Activated CD8-positive, alpha-beta T cell treated with anti-CD3 and anti-CD28 coated beads, Interleukin-2, amount 10 ng/mL, durations not matched to agents 7 days and 5 days (primary cell): ENCODE measurements at places on chromosomes 12 and 14. TPM values are rescaled to one million over a fixed set of nuclear protein-coding genes. Genes with fewer than 3 reads are reported as not detected.

The PLEKHD1 gene
- total RNA-seq, result 0.13 TPM

The LTB4R2 gene
- 17.8 TPM for total RNA-seq

The SLC39A5 gene
- total RNA-seq, result not detected

The DRAM1 gene
- 2.6 TPM for total RNA-seq

The CCDC177 gene
- total RNA-seq, result not detected

The HPD gene
- total RNA-seq, result not detected

The LRRC10 gene
- total RNA-seq, result not detected

The BDKRB2 gene
- not detected for total RNA-seq

The KCNK13 gene
- 0.13 TPM for total RNA-seq

The LALBA gene
- total RNA-seq, result not detected

The BEST3 gene
- total RNA-seq, result not detected

The NOP9 gene
- 35.2 TPM for total RNA-seq

The FAIM2 gene
- 0.23 TPM for total RNA-seq

The RNASE13 gene
- not detected for total RNA-seq

The PZP gene
- not detected for total RNA-seq

The TEP1 gene
- 48.7 TPM for total RNA-seq

The HSPB8 gene
- not detected for total RNA-seq

The HHIPL1 gene
- not detected for total RNA-seq

The CELA1 gene
- not detected for total RNA-seq

The MAP1LC3B2 gene
- 1.7 TPM for total RNA-seq

The DERA gene
- 23.1 TPM for total RNA-seq

The FBXO21 gene
- total RNA-seq, result 29.6 TPM

The COX8C gene
- total RNA-seq, result not detected

The SIX6 gene
- not detected for total RNA-seq

The LRP1-AS gene
- not detected for total RNA-seq

The FGF6 gene
- total RNA-seq, result not detected

The MFAP5 gene
- not detected for total RNA-seq

The TAPBPL gene
- 31.2 TPM for total RNA-seq

The REP15 gene
- total RNA-seq, result not detected

The CD163L1 gene
- total RNA-seq, result not detected

The CLEC4A gene
- 0.34 TPM for total RNA-seq

The NEUROD4 gene
- not detected for total RNA-seq

The CEP128 gene
- 32.9 TPM for total RNA-seq

The INSM2 gene
- not detected for total RNA-seq

The TXNRD1 gene
- total RNA-seq, result 98.5 TPM
